ENCODE measurements at places on chromosomes 3 and 15.
A peak's percentile ranks its signal among the peaks of the same experiment; 100 is the strongest.

DNA sequence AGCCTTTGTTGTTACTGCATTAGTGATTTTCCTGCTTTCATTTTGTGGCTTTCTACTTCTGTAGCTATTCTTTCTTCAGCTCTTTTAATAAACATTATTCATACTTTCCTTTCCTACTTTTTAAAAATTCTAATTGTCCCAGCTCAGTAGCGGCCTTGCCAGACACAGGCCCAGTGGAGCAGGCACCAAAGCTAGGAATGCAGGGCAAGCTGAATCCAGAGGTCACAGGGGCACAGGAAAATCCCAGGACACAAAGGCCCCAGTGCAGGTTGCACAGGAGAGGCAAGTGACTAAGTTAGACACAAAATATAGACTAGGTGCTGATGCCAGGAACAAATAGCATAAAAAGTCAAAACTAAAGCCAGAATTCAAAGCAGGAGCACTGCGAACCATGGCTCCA, 49.0 kb upstream of the CCDC80 start:
- no peak for DNase-seq

DNA sequence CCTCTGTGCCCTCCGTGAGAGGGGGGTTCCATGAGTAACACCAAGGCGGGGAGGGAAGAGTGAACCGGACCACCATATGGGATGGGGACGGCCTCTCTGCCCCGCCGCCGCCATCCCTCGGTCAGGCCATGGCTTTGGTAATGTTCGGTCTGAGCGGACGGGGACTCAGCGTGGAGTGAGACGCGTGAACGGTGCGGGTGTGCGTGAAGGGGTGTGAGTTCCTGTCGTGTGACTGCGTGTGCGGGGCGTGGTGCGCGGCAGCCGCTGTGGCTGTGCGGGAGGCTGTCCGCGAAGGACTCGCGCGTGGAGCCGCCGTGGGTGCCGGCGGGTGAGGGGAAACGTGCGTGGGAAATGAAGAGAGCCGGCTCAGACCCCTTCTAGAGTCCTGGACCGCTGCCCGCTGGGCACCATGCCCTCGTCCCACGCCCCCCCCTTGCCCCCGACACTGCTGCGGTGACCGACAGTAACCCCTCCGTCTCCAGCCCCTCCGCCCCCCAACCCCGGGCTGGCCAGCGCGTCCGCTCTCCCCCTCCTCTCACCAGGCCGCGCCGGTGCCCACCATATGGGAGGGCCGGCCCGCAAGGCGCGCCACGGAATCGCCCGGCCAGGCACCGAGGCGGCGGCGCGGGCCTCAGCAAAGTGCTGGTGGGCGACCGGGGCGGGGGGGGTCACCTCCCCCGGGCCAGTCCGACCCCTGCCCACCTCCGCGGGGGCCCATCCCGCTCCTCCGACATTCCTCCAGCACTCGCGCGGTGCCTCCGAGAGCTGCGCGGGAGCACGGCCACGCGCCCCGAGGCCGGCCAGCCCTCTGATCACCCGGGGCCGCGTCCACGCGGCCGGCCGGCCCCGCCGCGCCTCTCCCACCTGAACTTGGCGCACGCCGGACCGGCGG, 589 bp downstream of the KLF15 start:
- DNase-seq = no peak

DNA sequence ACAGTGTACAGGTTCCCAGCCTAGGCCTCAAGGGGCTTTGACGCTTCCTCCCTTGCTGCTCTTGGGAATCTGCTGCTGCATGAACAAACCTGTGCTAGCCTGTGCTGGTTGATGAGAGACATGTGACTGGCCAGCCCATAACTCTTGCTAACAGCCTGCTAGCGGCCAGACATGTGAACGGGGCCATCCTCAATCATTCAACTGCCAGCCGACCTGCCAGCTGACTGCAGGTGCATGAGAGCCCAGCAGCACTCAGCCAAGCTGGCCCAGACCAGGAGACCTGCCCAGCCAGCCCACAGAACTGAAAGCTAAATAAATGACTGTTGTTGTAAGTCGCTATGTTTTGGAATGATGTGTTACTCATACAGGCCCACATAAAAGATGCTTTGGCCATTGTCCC, 82.4 kb upstream of the DLG1 start:
- no peak for DNase-seq

DNA sequence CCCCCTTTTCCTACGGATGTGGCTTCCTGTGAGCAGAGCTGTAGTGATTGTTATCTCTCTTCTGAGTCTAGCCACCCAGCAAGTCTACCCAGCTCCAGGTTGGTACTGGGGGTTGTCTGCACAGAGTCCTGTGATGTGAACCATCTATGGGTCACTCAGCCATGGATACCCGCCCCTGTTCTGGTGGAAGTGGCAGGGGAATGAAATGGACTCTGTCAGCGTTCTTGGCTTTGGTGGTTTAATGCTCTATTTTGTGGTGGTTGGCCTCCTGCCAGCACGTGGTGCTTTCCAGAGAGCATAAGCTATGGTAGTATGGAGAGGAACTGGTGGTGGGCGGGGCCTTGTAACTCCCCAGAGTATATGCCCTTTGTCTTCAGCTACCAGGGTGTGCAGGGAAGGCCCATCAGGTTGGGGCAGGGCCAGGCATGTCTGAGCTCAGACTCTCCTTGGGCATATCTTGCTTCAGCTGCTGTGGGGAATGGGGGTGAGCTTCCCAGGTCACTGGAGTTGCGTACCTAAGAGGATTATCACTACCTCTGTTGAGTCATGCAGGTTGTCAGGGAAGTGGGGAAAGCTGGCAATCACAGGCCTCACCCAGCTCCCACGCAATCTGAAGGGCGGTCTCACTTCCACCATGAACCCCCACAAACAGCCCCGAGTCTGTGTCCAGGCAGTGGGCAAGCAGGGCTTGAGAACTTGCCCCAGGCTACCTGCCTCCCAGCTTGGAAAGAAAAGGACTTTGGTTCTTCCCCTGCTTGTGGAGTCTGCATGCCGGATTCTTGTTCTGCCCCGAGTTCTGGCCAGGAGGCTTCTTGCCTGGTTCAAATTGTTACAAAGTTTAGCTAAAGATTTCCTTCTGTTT, 9.0 kb upstream of the ADGRG7 start:
- DNase-seq = peak; percentile 52

GRCh38 chr3:10229576-10229975, 18.7 kb upstream of the TATDN2 start:
- no peak for DNase-seq

- DNase-seq = no peak
Measured at GRCh38 chr15:66923438-66923881, 141.9 kb upstream of the SMAD3 start.

- DNase-seq = no peak
Measured at GRCh38 chr3:196124608-196125007, 42.7 kb upstream of the TFRC start.

- DNase-seq = no peak
Measured at GRCh38 chr3:42829083-42829627, 19.9 kb downstream of the ACKR2 start.

Measured in RPMI7951 (cell line).